Activated CD4-positive, alpha-beta T cell treated with anti-CD3 and anti-CD28 coated beads, Interleukin-2, amount 10 ng/mL, durations not matched to agents 7 days and 5 days (primary cell): ENCODE measurements at places on chromosomes 7 and 10.
A peak's percentile ranks its signal among the peaks of the same experiment; 100 is the strongest.

DNA sequence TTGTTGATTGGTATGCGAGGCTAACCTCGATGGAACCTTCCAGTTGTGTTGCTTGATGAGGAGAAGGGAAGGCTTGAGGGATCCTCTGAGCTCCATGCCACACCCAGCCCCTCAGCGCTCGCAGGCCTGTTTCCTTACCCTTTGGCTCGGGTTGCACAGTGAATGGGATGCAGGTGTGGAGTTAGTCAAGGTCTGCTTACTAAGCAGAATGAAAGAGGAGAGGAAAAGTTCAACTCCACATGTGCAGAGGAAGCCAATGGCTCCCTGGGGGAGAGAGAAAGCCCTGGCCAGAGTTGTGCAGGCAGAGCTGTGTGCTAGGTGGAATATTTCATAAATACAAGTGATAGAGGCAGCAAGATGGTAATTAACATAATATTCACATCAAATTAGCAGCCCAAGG lies 85.5 kb downstream of the JCAD start:
- no peak for DNase-seq

DNA sequence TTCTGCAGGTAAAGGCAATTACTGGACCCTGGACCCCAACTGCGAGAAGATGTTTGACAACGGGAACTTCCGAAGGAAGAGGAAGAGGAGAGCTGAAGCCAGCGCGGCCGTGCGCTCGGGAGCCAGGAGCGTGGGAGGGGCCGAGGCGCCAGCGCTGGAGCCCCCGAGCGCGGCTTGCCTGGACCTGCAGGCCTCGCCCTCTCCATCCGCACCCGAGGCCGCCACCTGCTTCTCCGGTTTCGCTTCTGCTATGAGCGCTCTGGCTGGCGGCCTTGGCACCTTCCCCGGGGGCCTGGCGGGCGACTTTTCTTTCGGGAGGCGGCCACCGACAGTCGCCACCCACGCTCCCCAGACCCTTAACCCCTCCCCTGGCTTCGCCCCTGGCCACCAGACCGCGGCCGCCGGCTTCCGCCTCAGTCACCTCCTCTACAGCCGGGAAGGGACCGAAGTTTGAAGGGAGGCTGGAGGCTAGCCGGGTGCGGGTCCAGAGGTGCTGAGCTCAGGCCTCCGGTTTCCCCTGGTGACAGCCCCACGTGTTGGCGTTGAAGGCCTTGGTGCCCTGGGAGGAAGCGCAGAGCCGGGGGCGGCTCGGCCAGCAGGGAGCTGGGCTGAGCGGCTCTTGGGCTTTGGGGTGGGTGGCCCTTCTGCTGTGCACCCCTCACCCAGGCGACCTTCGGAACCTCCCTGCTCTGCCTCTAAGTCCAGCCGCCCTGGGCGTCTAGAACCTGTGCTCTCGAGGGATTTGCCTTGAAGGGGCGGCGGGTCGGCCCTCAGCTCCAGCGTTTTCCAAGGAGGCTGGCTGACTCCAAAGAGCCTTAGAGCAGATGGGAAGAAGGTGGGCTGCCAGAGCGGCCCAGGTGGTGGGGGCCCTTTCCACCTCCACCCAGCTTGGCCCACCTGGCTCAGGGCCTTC lies 1.8 kb downstream of the FOXI2 start:
- DNase-seq, result no peak

- no peak for DNase-seq
Observed at GRCh38 chr7:70589590-70589989, 542.4 kb upstream of the GALNT17 start.

- no peak for DNase-seq
Observed at GRCh38 chr10:50516171-50516570, 107.6 kb downstream of the SGMS1 start.

DNA sequence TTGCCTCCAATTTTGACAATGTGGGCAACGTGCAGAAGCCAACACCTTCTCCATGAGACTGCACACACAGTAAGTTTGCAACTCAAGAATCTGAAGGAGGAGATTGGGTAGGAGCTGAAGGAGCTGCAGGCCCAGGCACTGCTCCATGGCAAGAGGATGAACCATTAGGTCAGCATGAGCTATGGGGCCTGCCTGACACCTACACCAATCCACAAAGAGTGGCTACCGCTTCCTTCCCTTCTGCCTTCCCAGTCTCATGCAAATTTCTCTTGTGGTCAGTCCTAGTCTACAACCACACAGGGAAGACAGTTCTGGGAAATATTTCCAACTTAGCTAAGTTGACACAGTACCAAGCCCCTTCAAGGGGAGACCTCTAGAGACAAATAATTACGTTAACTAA lies 142.0 kb upstream of the ADO start:
- DNase-seq, result no peak

- no peak for DNase-seq
Observed at GRCh38 chr7:106016331-106016730, 53.3 kb downstream of the CDHR3 start.

DNA sequence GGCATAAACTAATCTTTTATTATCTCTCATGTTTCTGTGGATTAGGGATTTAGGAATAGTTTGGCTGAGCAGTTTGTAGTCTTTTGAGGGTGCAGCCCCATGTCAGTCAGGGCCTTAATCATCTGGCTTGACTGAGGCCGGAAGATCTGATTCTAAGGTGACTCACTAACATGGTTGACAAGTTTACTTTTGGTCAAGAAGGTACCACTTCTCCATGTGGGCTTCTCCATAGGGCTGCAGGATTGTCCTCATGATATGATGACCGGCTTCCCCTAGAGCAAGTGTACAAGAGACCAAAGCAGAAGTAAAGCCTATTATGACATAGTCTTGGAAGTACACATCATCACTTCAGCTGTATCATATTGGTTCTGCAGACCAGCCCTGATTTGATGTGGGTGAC lies 45.9 kb upstream of the OIT3 start:
- DNase-seq, result no peak

DNA sequence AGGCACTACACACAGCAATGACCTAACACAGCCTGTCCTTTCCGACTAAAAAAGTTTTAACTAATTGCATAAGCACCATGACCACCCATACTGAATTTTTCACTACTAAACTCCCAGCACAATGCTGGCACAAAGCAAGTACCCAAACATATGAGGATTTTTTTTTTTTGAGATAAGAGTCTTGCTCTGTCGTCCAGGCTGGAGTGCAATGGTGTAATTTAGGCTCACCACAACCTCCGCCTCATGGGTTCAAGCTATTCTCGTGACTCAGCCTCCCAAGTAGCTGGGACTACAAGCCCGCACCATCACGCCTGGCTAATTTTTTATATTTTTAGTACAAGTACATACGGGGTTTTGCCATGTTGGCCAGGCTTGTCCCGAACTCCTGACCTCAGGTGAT lies 5.1 kb downstream of the UBE2H start:
- DNase-seq, result no peak

- no peak for DNase-seq
Observed at GRCh38 chr7:117775801-117776200, 97.4 kb downstream of the CTTNBP2 start.

DNA sequence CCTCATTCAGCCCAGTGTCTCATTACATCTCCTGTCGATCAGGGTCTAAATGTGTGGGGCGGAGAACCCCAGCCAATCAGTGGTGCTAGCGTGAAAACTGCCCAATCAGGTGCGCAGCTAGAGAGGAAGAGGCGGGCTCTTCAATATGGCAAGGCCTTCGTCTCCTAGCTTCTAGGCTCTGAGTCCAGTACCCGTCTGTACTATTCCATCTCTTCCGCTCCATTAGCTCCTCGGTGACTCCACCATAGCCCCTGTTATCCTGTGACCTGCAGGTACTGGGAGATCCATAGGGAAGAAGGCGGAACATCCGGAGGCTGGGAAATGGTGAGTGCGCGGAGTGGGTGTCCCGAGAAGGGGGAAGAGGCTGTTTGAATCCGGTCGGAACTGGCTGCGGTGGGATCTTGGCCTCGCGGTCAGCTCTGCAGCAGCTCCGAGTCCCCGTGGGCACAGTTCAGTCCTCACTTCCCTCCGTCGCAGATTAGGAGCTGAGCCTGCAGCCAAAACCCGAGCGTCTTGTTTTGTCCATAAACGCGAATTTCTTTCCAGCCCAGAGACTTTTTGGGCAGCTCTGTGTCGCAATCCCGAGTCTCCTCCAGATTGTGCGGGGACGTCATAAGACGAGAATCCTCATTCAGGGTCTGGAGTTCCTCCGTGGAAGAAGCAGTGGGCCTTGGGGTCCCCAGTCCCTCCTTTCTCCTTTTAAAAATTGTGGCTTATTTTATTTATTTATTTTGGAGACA lies at the start of gene ZNF727:
ZNF727 (plus strand) TSS at position 134 of the 740 bp plus-strand sequence; CDS start at position 322, 188 bp downstream.
- peak; percentile 11 for DNase-seq

- DNase-seq, result no peak
Observed at GRCh38 chr7:159014297-159015062, 130.2 kb downstream of the VIPR2 start.

- DNase-seq, result no peak
Observed at GRCh38 chr7:36875794-36876193, 151.5 kb upstream of the AOAH start.

DNA sequence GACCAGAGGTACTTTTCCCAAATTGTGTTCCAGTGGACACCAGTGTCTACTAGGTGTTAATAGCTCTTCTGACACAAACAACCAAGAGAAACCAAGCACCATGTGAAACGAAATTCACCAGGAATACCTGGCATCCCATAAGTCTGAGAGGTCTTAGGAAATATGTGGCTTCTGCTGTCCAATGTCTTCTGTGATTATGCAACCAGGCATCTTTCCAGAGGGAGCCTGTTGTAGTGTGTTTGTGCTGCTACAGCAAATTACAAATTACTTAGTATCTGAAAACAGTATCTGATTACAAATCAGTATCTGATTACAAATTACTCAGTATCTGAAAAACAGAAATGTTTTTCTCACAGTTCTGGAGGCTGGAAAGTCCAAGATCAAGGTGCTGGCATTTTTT lies 133.6 kb upstream of the NPVF start:
- no peak for DNase-seq

DNA sequence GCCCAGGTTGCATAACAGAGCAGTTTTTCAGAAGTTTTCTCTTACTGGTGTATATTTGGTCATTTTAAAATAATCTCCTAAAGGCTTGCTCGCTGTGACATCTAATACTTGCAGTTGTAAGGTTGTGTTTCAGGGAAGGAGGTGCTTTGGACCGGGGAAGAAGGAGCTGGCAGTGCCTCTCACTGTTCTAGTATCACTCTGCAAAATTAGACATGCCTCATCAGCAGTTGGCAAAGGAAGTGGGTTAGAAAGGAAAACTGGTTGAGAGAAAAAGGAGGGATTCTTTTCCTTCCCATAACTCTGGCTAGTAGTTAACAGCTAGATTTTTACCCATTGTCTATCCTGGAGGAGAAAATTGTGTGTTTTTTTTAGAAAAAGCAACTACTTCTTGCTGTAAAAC lies 34.8 kb downstream of the CUL1 start:
- DNase-seq, result no peak

DNA sequence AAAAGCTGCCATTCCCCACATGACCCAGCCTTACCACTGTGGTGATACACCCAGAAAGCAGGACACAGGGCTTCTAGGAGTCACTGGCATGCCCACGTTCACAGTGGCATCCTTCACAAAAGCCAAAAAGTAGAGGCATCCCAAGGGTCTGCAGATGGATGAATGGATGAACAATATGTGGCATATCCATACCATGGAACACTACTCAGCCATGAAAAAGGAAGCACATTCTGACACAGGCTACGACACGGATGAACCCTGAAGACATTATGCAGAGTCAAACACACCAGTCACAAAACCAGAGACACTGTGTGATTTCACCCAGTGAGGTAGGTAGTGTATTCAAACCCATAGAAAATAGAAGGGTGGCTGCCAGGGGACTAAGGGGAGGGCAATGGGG lies 104.7 kb upstream of the DDC start:
- DNase-seq, result no peak

GRCh38 chr7:67625257-67625737 lies 628.7 kb downstream of the TYW1 start:
- peak; percentile 29 for DNase-seq

DNA sequence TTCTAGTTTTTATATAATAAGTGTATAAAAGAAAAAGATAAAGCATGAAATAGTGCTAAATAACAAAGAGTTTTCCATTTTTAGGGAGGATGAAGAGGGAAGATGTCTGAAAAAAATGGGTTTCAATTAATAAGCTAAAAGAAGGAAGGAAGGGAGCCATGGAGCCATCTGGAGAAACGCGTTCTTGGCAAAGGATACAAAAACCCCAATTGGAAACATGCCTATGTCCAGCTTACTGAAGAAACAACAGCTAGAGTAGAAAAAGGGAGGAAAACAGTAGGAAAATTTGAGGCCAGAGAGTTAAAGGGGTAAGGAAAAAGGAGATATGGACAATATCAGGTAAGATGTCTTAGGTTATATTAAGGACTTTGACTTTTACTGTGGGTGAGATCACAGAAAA lies 416.2 kb upstream of the GHITM start:
- DNase-seq, result no peak

DNA sequence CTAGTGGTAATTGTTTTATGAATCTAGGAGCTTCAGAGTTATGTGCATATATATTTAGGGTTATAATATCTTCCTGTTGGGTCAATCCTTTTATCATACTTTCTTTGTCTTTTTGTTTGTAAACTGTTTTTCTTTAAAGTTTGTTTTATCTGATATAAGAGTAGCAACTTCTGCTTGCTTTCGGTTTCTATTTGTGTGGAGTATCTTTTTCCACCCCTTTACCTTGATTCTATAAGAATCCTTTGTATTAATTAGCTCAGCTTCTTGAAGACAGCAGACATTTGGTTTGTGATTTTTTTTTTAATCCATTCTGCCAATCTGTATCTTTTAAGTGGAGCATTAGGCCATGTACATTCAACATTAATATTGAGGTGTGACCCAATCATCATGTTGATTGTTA lies 9.3 kb downstream of the CASP7 start:
- no peak for DNase-seq

- no peak for DNase-seq
Observed at GRCh38 chr10:79431428-79431827, 14.0 kb downstream of the ZCCHC24 start.

GRCh38 chr7:3007696-3008095 lies 36.0 kb downstream of the CARD11 start:
- no peak for DNase-seq

- no peak for DNase-seq
Observed at GRCh38 chr10:85433248-85433647, 933.3 kb downstream of the GRID1 start.

DNA sequence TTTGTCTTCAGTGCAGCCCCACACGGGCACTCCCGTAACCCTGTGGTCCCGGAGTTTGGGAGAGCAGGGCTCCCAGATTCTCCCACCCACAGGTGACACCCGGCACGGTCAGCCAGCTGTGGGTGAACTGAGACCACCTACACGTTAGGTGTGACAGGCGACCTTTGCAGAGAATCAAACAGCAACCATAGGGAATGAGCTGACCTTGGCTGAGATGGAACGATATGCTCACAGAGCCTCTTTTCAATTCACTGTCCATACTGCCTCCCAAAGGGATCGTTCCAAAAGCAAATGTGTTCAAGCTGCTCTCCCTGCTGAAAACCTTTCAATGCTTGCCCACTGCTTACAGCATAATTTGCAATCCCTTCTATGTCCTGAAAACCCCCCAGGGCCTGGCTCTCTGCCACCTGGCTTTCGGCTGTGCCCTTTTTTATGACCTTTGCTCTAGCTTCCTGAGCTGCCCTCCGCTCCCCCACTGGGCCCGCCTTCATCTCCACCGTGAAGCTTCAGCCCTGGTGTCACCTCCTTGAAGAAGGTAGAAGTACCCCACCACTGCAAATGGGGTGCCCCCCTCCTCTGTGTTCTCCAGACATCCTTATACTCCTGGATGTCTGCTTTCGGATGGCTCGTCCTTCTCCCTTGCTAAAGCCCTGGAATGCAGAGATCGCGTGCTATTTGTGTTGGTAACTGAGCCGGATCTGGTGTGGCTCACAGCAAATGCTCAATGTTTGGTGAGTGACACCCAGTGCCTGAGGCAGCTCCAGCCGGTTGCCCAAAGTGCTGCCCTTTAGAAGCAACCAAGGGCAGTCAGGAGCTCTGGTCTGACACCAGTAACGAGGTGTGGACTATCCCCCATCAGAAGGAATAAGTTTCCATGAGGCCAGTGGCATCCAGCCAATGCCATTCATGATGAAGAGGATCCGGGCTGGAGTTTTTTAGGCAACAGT lies 90.4 kb downstream of the KIAA1549 start:
- no peak for DNase-seq
